SJSA1 (cell line): ENCODE measurements at places on chromosomes 1 and 21.

DNA sequence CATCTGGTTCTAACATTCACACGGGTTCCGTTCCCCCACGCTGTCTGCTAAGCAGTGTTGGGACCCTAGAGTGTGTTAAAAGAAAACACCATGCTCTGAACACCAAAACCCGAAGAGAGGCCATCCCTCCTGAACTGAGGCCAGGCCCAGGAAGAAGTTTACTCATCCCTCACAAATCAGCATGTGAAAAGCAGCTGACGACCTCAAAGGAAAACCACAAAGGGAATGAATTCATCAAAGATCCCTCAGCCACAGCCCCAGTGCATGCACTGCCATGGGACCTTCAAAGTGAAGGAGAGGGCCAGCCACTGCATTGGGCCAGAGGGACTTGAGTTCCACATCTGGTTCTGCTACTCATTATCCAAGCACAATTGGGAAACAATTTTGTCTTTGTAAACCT lies 7.0 kb upstream of the PSEN2 start:
- no peak for DNase-seq

- DNase-seq = no peak
Observed at GRCh38 chr1:202923533-202923932, 3.5 kb downstream of the KLHL12 start.

DNA sequence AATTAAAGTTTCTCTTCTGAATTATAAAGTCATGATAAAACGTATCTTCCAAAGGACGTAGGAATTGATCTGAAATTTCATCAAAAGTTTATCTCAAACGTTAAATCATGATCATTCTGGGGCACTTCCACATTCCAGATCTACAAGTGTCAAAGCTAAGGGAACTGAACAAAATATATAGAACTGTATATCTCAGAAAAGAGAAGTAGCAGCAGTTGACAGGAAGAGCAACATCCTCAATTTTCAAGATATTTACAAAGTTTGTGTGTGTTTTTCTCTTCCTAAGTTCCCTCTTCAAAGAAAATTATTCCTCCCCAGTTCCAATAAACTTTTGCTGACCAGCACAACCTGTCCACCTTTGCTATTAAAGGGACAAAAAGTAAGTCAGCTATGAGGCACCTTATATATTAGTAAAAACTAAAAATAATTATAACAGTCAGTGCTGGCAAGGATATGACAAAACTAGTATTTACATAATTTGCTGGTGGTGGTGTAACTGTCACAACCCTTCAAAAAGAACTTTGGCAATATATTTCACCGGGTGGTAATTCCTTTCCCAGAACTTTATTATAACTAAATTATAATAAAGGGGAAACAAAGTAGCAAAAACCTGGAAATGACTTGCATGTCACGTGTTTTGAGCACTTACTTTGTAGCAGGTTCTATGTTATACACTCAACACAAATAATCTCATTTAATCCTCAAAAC lies 38.5 kb upstream of the EYA3 start:
- no peak for DNase-seq

DNA sequence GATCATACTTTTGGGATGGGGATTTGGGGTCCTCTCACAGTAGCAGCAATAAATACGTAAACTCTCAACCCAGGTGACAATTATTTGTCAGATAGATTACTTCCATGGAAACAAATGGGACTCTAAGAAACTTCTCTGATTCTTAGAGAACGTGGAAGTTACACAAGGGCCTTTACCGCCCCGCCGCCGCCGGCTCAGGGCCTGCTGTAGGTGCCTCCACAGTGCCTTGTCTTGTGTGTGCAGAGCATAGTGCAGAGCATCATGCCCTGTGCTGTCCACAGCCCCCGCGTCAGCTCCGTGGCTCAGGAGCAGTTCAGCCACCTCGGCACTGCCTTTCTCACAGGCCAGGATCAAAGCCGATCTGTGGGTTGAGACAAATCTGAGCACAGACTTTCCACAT lies 11.0 kb downstream of the ANKRD35 start:
- no peak for DNase-seq

- no peak for DNase-seq
Observed at GRCh38 chr1:173937062-173937461, 19.9 kb upstream of the SERPINC1 start.

DNA sequence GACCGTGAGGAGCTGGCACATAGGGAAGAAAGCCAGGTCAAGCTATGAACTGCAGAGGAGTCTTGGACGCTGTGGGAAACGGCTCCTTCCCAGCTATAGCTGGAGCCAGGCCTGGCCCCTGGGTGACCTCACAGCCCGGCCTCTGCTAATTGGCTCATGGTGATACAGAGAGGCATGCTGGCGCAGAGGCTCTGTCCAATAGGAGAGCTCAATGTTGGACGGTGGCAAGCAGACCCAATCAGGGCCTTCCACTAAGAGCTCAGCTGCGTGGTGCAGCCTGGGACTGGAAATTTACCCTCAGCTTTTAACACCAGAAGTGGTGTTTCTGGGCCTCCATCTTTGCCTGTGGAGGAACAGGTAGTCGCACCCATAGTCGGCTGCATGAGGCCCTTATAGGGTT lies 64.4 kb upstream of the GRHL3 start:
- DNase-seq = no peak
